Choroid plexus epithelial cell (primary cell): ENCODE measurements at places on chromosomes 16 and 17.

DNA sequence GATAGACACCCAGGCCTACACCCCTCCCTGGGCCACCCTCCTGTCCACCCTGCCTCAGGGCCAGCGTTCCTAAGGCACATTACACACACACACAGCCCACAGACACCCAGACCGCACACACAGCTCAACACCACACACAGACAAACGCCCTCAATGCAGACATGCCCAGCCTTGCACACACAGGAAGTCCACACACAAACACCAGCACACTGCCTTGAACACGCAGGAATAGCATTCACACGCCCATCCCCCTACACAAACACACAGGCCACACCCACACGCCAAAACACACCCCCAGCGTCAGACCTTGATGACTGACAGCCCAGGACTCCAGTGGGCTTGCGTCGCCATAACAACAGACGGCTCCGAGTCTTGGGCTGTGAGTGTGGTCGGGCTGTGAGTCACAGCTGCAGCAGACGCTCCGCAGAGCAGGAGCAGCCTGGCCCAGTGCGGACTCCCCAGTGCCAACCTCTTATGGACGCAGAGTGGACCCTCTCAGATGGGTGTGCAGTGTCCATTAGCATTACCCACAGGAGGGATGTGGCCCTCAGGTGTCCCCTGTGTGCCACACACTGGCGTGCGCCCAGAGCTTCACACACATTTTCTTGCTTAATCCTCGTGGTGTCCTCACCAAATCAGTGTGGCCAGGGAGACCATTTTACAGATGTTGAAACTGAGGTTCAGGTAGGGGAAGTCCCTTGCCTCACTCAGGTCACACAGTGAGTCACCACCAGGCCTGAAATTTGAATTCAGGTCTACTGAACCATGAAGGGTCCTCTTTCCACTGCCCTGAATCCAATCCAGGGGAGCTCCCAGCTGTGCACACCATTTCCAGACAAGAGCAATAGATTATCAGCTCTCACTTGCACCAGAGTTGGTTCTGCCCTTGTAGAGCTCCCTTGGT, 17.8 kb upstream of the RAI1 start:
- DNase-seq, result peak; percentile 98

GRCh38 chr16:86026171-86026910, 127.4 kb downstream of the IRF8 start:
- DNase-seq, result no peak

DNA sequence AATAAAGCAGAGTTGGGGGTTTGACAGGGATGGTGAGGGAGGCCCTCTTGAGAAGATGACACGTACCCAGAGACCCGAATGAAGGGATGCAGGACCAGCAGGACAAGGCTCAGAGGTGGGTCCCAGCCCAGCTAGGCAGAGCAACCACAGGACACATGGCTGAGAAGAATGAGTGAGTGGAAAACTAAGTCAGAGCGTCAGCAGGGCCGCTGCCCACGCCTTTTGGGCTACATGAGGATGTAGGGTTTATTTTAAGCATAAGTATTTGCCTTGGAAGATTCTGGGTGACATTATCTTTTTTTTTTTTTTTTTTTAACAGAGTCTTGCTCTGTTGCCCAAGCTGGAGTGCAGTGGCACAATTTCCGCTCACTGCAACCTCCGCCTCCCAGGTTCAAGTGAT, 176.0 kb downstream of the TMEM132E start:
- DNase-seq, result no peak

DNA sequence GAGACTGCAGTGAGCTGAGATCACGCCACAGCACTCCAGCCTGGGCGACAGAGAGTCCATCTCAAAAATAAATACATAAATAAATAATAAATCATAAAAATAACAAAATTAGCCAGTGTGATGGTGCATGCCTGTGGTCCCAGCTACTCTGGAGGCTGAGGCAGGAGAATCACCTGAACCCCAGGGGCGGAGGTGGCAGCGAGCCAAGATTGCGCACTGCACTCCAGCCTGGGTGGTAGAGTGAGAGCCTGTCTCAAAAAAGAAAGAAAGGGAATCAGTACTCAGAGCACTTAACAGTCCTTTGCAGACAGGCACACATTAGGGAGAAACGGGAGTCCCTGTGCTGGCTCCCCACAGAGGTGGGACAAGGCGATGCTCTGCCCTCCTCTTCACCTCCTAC, 25.1 kb downstream of the MAPK8IP3 start:
- no peak for DNase-seq

- DNase-seq, result no peak
Observed at GRCh38 chr17:74737299-74738050, 419 bp downstream of the RAB37 start.

DNA sequence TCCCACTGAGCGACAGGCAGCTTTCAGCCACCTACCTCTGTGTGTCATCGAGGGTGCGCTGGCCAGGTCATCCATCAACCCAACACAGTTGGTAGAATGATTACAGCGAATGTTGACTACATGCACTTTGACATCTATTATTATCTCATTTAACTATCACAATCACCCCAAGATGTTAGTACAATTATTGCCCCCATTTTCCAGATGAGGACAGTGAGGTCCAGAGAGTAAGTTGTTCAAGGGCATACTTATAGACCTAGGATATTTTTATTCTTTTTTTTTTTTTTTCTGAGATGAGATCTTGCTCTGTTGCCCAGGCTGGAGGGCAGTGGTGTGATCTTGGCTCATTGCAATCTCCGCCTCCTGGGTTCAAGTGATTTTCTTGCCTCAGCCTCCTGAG, 8.3 kb upstream of the ITGAM start:
- no peak for DNase-seq

GRCh38 chr17:74045608-74046280, 157.7 kb upstream of the RPL38 start:
- DNase-seq, result no peak

DNA sequence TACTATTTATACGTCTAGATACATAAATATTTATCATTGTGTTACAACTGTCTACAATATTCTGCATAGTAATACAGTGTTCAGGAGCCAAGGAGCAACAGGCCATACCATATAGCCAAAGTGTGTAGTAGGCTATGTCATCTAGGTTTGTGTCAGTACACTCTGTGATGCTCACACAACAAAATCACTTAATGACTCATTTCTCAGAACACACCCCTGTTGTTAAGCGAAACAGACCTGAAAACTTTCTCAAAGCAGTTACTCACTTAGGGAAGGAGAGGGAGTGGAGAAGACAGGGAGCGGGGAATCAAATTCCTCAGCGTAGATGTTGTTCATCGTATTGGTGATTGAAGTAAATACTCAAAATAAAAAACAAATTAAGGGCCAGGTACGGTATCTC, 269.5 kb downstream of the STX8 start:
- no peak for DNase-seq

DNA sequence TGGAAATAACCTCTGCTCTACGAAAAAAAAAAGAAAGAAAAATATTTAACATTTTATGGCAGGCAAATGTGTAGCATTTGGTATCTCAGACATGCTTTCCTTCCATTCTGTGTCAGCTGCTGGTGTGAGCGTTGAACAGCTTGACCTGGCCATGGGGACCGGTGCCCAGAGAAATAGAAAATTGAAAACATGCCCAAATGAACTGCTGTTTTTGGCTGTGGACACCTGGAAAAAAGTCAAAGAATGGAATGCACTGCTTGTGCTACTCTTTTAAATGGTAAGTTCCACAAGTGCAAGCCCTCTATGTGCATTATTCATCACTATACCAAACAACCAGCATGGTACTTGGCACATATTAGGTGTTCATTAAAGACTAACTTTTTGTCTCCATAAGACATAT, 127.2 kb downstream of the CDH8 start:
- peak; percentile 7 for DNase-seq

- DNase-seq, result peak; percentile 58
Observed at GRCh38 chr16:47713225-47713595, 252.1 kb downstream of the PHKB start.

- no peak for DNase-seq
Observed at GRCh38 chr17:39787041-39787440, 49.3 kb downstream of the GRB7 start.

DNA sequence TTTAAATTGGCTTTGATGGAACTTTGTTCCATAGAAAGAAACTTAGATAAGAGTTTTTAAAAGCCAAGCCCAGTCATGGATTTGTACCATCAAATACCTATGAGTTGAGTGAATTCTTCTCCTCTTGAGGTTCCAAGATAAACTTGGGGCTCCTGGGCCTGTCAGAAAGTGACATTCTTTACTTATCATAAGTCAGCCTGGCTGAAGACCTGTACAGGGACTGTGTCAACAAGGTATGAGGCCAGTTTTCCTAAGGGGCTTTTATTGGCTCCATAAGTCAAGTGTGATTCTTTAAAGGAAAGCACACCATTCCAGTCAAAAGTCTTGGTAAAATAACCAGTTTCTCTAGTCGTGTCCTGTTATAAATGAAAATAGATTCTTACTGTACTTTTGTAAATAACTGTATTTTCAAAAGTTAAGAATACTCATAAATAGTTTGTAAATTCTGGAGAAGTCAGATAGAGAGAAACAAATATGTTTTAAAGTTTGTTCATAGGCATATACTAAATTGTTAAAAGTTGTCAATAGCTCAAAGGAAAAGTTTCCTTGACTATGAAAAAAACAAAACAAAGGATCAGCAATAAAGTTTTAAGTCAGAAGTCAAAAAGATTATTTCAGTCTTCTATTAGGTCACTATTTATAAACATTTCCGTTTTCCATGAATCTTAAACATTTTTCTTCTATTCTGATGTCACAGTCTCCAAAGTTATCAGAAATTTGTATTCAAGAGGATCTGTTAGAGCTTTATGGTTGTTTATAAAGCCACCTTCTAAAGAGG, 22.5 kb upstream of the MYO1D start:
- no peak for DNase-seq

- peak; percentile 91 for DNase-seq
Observed at GRCh38 chr16:51880776-51881175, 666.2 kb downstream of the TOX3 start.

DNA sequence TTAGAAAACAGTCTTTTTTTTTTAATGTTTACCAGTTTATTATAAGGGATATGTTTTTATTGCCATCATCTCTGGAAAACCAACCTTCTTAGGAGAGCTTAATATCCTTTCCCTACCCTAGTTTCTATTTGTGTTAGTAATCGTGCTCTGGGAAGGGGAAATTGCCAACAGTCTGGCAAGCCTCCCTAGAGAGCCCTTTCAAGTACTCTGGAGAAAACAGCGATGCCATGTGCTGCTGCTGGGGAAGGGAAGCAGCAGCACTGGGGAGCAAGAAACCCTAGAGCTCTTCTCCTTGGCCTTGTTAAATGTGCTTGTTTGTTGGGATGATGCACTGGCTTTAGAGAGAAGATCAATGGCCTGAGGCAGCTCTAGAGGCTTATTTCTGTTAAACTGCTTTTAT, 10.3 kb downstream of the RETREG3 start:
- DNase-seq, result no peak

- DNase-seq, result no peak
Observed at GRCh38 chr17:39318636-39319035, 82.8 kb downstream of the FBXL20 start.

GRCh38 chr16:4618645-4619418, 4.1 kb upstream of the UBALD1 start:
- no peak for DNase-seq

GRCh38 chr17:56613131-56613530, 19.6 kb downstream of the NOG start:
- no peak for DNase-seq

DNA sequence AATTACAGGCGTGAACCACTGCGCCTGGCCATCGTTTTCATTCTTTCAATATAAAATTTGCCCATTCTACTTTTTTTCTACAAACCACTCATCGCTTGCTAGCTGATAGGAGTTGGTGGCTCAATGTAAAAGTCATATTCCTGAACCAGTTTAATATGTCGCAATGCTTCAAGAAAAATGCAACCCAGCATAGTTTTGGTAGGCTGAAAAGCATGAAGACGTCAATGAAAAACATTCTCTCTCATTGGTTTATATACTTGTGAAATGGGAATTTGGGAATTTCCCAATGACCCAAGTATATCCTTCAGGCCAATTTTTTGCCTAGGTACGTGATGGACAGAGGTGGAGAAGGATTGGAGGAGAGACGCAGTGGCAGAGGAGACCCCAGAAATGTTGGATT, 26.9 kb downstream of the USP43 start:
- peak; percentile 76 for DNase-seq

DNA sequence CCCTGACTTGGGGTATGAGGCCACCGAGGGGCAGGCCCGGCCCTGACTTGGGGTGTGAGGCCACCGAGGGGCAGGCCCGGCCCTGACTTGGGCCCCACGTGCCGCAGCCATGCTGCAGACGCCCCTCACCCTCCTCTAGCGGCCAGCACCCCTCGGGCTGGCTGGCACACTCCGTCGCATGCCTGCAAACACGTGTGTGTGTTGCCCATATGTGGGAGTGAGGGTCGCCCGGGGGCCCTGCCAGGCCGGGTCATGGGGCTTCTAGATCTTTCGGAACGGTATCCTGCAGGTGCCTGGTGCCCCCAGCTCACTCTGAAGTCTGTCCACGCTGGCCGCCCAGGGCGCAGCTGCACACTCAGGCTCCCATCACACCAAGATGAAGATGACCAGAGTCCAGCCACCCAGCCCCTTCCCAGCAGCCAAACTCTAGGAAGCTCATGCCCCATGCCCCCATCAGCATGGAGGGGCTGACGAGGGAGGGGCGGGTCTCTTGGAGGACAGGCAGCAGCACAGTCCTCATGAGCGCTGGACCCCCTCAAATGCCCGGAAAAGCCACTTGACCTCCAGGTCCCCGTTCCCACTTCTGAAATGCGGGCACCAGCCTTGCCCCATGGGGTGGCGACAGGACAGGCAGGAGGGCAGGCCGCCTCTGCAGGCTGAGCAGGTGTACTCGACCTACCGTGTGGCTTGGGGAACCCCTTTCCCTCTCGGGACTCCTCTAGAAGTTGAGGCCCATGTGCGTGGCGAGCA, 33.8 kb downstream of the CTU2 start:
- no peak for DNase-seq

DNA sequence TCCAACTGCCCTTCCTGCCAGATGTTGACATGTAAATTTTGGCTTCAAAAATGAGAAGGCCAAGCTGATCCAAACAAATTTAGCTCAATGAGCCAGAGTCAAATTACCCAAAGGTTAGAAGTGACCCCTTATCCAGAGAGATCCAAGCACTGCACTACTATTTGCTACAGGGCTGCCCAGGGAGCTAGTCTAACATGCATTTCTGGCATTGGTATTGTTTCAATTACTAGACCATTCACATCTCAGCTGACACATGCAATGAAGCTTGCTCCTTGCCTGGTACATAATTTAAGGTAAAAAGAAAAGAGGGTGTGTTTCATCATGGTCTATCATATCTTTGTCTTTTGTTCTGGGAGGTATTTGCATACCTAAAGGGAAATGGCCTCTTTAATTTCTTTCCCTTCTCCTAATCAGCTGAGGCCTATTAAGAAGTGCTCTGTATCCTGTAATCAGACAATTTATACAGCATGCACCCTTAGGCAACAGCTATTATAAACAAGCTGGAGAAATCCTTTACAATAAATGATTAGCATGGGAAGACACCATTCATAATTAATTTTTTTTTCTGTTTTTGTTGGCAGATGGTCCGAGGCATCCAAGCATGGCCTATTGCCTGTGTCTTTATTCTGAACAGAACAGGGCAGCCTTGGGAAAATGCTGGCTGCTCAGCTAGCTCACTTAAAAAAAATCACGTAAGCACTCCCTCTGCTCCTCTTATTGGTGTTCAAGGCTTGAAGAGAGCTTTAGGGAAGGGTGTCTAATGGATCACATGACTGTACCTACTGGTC, 161.5 kb upstream of the SALL1 start:
- no peak for DNase-seq

- DNase-seq, result peak; percentile 52
Observed at GRCh38 chr17:19338031-19338990, 24.2 kb downstream of the B9D1 start.
